ENCODE measurements at places on chromosomes 3 and 15.

DNA sequence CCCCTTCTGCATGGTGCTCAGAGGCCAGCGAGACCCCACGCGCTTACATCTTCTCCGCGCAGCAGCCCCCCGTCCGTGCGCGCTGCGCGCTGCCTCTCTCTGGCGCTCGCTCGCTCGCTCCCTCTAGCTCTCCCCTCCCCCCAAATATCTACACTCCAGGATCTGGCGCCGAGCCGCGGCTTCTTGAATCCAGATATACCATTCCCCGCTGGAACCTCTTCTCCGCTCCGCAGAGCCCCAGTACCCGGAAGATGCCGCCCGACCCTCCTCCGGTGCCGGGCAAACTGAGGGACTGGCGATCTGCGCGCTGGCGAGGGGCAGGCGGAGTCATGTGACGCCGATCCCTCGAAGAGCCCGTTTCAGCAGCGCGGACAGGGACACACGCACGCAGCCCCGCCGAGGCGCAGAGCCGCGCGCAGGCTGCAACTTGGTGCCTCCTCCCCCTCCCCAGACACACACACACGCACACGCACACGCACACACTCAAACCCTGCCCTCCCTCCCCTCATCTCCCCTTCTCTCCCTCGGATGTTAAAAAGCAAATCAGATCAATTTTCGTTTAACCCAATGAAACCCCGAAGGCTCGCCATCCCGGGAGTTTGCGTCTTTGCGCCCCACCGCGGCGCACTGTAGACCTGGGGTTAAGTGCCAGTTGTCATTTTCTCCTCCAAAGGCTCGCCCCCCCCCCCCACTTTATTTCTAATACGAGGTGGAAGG lies at the start of gene RASGRF1:
Gene RASGRF1 (minus strand): TSS at position 294 of the 717 bp plus-strand sequence. CDS start 282 bp downstream, at position 12.
- DNase-seq = no peak

DNA sequence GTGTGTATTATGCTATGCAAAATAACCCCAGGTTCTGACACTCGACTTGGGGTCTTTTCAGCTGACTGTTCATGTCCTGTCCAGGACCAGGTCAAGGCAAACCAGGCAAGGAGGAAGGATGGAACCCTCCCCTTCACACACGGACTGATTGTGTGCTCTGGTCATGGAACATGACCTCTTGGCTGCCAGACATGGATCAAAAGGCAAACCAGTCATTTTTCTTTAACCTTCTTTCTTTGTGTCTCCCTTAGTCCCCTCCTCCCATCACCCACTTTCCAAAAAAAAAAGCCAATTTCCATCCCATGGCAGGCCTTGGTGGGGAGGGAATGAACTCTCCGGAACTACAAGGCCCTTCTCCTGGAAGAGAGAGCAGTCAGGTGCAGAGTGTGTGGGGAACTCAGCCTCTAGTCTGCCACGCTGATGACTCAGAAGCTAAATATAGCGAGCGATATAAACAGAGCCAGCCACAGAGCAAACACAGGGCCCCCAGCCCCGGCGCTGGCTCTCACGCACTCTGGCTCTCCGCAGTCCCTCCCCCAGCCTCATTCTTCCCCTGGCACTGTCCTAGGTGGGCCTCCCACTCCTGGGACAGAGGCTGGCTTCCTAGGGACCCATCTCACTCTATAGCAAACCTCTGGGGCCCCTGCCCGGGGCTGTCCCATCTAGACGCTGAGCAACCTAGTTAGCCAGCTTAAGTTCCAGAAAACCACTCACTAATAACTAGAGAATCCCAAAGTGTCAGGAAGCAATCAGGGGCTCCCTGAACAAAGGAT lies 10.0 kb downstream of the BMF start:
- DNase-seq = peak; percentile 95

DNA sequence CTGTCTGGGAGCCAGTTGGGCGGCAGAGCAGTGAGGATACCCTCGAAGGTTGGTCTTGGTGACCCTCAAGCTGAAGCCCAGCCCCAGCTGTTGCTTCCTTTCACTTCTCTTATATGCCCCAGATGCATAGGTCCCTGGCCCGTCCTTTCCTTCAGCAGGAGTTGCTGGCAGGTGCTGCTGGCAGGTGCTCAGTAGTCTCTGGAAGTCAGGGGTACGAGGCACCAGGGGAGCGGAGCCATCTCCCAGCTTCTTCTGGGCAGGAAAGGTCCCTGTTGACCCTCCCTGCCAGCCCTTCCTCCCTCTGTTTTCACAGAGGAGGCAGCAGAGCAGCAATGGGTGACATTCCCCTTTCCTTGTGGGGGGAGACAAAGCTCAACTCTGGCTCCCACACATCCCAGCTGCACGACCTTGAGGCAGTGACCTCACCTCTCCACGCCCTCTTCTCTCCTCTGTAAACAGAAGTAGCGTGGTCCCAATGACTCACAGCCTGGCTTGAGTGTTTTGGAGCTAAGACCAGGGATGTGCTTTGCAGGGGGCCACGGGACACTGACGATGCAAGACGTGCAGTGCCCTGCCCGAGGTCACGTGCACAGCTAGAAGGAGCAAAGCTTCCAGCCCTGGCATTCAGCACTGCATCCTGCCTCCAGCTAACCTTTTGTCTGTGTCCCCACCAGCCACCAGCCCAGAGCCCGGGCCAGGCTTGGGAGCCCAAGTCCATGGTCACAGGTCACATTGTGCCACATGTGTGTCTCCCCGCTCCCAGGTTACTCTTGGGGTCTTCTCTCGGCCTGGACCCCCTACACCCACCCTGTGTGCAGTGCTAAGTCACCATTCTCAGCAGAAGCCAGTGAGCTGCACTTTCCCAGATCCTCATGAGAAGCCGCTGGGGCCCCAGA lies 49.7 kb downstream of the SLC6A6 start:
- DNase-seq = no peak

DNA sequence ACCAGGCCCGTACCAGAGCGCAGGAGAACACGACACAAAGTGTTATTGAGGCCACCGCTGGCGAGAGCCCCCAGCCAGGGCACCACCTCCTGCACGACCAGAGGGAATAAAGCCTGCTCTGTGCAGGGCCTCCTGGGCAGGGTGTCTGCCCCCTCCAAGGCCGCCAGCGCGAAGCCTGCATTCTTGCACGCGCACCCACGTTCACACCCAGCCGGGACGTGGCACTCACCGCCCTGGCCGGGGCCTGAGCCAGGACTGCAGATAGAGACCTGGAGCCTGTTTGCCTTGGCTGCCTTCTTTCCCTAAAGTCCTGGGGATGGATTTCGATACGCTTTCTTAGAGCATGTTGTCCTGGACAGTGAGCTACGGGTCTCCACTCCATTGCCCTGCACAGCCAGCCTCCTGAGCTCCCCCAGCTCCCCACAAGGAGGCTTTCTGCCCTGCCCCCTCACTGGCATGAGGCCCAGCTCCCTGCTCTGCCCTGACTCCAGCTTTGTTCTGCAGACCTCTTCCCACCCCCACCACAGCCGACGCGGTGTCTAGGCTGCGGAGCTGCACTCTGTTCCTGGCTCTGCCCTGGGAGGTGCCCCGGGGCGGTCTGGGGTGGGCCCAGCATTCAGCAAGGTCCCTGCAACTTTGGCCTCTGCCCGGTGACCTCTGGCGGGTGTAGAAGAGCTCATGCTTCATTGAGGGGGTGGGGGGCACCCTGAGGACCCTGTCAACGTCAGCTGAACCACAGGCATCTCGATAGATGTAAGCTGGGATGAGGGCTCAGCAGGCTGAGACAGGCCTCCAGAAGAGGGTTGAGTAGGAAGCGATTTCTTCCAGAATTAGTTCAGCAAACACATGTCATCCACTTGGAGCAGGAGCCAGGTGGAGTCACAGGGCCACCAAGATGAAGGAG lies 145.0 kb downstream of the LRRK1 start:
- no peak for DNase-seq

GRCh38 chr3:20741381-20741780 lies 555.4 kb upstream of the SGO1 start:
- DNase-seq = no peak

DNA sequence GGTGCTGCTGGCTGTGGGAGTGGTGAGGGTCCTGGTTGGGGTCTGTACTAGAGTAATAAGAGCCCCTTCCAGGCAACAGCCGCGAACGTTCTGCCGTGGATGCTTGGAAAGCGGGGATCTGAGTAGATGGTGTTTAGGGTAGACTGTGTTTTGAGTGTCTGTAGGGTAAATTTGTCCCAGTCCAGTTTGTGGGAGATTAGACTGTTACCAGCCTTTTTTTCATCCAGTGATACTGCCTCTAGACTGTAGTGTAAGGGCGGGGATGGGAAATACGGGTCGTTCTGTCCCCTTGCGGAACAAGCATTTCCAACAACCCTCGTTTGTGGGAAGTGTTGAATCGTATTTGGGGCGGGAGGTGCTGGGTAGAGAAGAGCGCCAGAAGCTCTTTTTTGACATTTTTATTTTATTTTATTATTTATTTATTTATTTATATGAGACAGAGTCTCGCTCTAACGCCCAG lies 424 bp downstream of the HAUS2 start:
- peak; percentile 51 for DNase-seq

GRCh38 chr15:27036210-27036609 lies 65.2 kb downstream of the GABRG3 start:
- no peak for DNase-seq

GRCh38 chr3:132445817-132446216 lies 28.5 kb downstream of the DNAJC13 start:
- peak; percentile 18 for DNase-seq

DNA sequence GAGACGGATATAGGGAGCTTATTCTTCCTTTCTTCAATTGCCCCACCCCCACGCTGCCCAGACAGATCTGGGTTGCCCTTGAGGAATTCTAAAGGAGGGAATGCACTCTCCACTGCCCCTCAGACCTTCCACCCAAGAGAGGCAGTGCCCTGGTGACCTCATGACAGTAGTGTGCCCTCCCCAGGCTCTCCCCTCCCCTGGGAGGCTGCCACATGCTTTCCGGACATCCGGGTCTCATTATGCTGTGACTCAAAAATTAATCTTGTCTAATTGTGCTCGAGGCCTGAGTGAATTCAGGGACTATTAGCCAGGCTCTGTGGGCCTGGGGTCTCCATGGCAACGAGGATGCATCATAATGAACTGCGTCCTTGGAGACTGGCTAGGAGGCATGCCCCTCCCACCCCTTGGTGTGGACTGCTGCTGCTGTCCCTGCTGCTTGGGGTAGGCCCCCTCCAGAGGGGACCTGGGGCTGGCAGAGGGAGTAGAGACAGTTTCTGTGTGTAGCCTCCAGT lies 20.8 kb downstream of the CORO2B start:
- no peak for DNase-seq

GRCh38 chr15:73905225-73905827 lies 20.9 kb upstream of the LOXL1 start:
- no peak for DNase-seq

- no peak for DNase-seq
Measured at GRCh38 chr3:182723596-182723995, 69.7 kb upstream of the ATP11B start.

DNA sequence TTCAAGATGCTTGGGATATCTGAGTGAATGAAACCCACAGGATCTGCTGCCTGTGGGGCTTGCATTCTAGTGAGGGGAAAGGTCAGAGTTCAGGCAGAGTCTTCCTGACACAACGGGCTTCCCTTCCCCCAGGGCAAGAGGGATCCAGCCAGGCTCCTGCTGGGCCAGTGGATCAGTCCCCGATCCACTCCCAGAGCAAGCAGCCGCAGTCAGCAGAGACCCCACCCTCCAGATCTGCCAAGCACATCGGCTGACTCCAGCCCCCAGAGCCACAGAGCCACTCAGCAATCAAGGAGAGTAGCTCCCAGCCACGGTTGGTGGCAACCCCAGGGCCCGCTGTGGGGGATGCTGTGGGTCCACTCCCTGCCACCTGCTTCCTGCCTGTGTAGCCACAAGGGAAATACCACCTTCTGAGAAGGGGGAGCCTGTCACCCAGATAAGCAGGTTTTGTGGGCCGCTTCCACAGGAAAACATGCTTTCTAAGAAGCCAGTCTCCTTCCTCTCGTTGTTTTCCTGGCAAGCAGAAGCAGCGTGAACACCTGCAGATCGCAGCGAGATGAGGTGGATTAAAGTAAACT lies 44.9 kb downstream of the CPN2 start:
- DNase-seq = peak; percentile 86

DNA sequence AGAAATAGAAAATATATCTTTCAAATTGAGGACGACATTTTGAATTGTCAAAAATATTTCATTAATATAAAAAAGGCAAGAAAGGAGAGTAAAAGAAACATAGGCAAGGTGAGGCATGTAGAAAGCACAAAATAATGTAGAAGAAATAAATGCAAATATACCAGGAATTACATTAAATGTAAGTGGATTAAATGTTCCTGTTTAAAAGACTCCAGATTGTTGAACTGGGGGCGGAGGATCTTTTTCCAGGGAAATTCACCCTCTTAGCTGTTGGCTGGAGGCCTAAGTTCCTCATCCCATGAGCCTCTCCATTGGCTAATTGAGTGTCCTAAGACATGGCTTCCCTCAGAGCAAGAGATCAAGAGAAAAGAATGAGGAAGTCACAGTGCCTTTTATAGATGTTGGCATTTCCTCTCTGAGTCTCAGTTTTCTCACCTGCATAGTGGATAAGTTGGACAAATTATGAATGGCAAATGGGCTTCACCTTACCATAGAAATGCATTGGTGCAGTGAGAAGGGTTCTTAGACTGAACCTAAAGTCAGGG lies 147.4 kb upstream of the SMAD3 start:
- no peak for DNase-seq

- no peak for DNase-seq
Measured at GRCh38 chr3:106811376-106811775, 565.9 kb upstream of the CCDC54 start.

DNA sequence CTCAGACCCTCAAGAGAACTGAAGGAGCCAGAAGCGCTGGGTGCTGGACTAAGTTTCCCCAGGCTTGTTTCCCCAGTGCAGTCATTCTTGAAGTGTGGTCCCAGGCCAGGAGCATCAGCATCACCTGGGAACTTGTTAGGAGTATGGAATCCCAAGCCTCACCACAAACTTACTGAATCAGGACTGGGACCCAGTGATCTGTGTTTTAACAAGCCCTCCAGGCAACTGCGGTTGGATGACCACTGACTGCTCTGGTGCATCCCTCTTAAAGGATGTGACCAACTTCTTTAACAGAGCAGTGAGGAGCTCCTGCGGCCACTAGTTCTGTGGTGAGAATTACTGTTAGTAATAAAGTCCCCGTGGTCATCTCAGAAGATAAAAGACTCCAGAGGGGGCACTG lies 62.4 kb upstream of the DAZL start:
- DNase-seq = no peak

DNA sequence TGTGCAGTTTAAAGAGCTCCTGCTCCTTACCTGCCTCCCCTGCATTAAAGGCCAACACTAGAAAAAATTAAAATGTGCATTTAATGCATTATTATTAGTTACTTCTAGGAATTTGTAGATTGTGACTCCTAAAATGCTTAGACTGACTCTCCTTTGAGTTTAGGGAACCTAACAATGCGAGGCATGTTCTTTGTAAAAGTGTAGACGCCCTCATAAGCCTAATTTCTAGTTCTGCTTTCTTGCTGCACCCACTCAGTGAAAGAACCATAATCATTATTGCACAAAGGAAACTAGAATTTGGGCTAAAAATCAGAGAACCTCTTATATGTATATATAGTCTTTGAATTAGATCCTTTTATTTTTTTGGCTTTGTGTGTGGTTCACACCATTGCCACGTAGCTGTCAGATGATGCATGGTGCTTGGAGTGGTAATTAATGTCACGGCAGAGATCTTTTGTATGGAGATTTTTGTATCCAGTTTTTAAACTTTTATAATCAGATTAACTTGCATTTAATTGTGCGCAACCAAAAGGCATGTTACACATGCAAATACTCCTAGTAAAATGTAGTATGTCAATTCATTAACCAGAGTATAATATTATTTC lies 710 bp downstream of the ABHD10 start:
- peak; percentile 37 for DNase-seq
